Activated naive CD4-positive, alpha-beta T cell treated with anti-CD3 and anti-CD28 coated beads, Interleukin-2, amount 10 ng/mL, durations not matched to agents 5 hours and 36 hours (primary cell): ENCODE measurements at places on chromosomes 1 and 21. TPM values are rescaled to one million over a fixed set of nuclear protein-coding genes. Genes with fewer than 3 reads are reported as not detected.

Gene LCE2A
- not detected for total RNA-seq

Gene NPL
- 2.5 TPM for total RNA-seq

Gene RNF186
- not detected for total RNA-seq

Gene RIMKLA
- total RNA-seq: 1.4 TPM

Gene HRNR
- total RNA-seq: not detected

Gene LRRC8D
- total RNA-seq: 29.2 TPM

Gene TMEM269
- total RNA-seq: 0.26 TPM

Gene ADAM30
- total RNA-seq: not detected

Gene CD84
- total RNA-seq: 6.3 TPM

Gene AK5
- 6.6 TPM for total RNA-seq

Gene FAM78B
- 0.22 TPM for total RNA-seq

Gene HES2
- total RNA-seq: 0.12 TPM

Gene SH3BP5L
- 30.4 TPM for total RNA-seq

Gene TRIM46
- 19.1 TPM for total RNA-seq

Gene TNFRSF18
- 7.6 TPM for total RNA-seq

Gene CNIH3
- 1.9 TPM for total RNA-seq

Gene KRTAP22-2
- not detected for total RNA-seq

Gene PLPP3
- total RNA-seq: not detected

Gene LCK
- 441 TPM for total RNA-seq
